ENCODE measurements at places on chromosomes 16 and 17.

- peak; percentile 85 for DNase-seq
These were observed 7.4 kb upstream of the FLYWCH1 start for GRCh38 chr16:2904100-2904921.

GRCh38 chr16:55821210-55821609, 11.7 kb downstream of the CES1 start:
- no peak for DNase-seq

DNA sequence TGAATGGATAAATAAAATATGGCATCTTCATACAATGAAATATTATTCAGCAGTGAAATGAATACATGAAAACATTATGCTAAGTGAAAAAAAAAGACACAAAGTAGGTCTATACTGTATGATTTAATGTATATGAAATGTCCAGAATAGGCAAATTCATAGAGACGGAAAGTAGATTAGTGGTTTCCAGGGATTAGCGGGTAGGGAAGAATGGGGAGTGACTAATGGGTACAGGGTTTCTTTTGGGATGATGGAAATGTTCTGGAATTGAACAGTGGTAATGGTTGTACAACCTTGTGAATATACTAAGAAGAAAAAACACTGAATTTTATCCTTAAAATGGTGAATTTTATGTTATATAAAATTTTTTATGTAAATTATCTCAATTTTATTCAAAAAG, 8.5 kb upstream of the MYCBPAP start:
- no peak for DNase-seq

DNA sequence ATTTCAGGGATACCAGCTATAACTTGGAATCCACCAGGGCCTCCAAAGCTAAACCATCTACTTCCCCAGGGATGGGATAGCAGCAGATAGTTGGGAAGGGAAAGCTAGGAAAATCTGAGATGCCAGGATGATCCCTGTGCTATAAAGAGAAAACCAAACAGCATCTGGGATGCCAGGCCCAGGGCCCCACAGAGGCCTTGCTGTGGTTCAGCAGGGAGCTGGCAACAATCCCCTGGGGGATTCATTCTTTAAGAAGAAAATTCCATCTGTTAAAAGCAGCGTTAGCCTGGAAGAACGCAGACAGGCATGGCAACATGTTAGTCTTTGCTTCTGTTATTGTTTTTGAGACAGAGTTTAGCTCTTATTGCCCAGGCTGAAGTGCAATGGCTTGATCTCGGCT, 16.6 kb downstream of the MYO18A start:
- no peak for DNase-seq

GRCh38 chr16:49464877-49465504, 91.4 kb downstream of the C16orf78 start:
- DNase-seq, result peak; percentile 63

GRCh38 chr16:4052801-4053293, 63.4 kb downstream of the ADCY9 start:
- no peak for DNase-seq

GRCh38 chr16:25546791-25547190, 145.0 kb upstream of the HS3ST4 start:
- DNase-seq, result no peak

GRCh38 chr16:61820398-61820797, 215.8 kb downstream of the CDH8 start:
- no peak for DNase-seq

GRCh38 chr17:49931416-49932137, 37.4 kb upstream of the DLX4 start:
- no peak for DNase-seq

- no peak for DNase-seq
These were observed 202.1 kb downstream of the SPECC1 start for GRCh38 chr17:20211246-20211645.

DNA sequence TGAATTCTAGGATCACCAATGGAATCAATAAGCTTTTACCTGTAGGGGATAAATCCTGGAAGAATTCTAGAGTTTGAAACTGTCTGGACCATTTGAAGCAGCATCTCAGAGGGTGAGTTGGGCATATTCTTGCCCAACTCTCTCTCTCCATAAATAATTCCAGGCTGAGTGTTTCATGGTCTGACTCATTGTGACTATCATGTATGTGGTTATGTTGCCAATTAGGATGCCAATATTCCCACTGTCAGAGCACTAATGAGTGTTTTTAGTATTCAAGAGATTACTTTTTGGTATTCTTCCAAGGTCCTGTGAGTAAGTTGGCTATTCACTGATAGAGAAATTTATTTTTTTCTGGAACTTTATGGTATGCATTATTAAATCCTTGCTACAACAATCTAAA, 456.9 kb downstream of the TOX3 start:
- DNase-seq, result no peak

- peak; percentile 77 for DNase-seq
These were observed 3.6 kb upstream of the MEOX1 start for GRCh38 chr17:43665084-43665936.

DNA sequence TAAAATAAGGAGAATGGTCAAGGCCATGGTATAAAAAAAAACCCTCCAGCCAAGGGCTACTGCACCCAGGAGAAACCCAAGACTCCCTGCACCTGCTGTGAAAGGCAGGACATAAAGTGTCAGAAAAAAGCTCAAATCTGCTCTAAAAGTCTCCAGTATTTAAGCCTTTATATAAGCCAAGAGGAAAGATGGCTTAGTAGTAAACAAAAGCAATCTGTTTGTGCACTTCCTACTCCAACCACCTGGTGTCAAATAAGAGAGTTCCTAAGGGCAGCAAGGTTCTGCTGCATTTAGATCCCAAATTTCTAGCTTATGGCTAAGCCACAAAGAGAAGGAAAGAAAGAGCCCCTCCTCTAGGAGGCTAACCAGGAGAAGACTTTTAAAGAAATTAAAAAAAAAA, 20.6 kb downstream of the ACSM1 start:
- DNase-seq, result no peak

- DNase-seq, result peak; percentile 89
These were observed 18.5 kb upstream of the ALDH3A1 start for GRCh38 chr17:19766421-19767270.

- DNase-seq, result peak; percentile 5
These were observed 14.9 kb upstream of the DDX19A start for GRCh38 chr16:70331588-70332358.

DNA sequence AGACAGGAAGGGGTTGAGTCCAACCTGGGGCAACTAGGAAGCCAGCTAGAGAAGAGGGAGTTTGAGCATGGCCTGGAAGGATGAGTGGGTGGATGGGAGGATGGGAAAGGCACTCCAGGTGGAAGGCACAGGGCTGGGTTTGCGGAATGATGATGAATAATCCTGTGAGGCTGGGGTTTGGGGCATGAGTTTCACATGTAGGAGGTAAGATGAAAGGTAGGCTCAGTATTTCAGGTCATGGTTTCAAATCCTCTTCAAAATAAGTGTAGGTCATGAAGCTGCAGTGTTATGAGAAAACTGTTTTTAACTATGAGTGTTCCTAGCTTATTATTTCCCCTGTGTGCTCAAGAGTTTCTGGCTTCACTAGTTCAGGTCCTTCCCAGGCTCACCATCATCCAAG, 130.3 kb downstream of the SKAP1 start:
- DNase-seq, result no peak

- no peak for DNase-seq
These were observed 3.1 kb upstream of the C16orf74 start for GRCh38 chr16:85753976-85754375.

- DNase-seq, result no peak
These were observed 27.1 kb downstream of the HNF1B start for GRCh38 chr17:37717627-37718323.

DNA sequence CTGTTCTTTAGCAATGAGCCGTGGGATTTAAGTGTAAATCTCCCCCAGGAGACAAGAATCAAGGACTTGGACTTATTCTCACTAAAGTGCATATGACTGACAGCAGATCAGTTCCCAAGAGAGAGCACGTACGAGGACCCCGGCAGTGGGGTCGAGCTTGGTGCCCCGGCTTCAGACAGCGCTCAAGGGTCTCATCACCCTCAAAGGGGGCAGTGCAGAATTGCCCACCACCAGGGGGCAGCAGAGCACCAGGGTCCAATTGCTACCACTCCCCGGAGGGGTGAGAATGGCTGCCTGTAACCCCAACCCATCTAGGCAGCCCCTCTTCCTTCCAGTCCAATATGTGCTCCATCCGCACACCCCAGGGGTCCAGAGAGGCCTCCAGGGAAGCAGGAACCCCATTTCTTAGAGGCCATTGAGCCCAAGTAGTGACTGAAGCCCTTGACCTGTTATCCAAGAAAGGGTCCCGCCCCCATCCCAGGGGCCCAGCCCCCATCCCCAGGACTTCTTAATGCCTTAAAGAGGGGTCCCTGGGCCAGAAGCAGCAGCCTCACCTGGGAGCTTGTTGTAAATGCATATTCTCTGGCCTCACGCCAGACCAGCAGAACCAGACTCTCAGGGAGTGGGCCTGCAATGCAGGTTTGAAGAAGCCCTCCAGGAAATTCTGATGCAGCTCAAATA, 86.1 kb downstream of the ZDHHC7 start:
- DNase-seq, result peak; percentile 54

DNA sequence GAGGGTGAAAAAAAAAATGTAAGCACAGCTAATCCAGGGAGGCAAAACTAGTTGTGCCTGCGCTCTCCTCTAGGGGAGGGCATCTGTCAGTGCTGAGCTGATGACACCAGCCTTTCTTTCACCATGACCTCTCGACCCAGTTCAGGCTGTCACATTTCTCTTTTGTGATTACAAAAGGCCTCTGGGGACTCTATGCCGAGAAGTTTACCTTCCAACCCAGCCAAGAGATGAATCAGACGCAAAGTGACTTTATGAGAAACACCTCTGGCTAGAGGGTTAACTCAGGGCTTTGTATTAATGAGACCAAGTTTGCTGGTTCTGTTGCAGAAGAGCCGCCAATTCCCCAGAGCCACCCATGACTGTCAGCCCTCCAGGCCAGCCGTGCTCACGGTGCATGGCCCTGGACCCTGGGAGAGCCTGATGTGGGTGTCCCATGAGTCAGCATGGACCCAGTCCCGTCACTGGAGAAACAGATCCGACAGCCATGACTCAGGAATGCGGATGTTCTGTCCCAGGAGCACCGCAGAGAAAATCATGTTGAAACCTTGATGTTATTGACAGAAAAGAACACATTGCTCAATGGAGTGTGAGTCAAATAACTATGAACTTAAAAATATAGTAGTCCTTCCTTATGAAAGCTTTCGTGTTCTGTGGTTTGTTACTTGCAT, 437.2 kb downstream of the HS3ST3B1 start:
- DNase-seq, result peak; percentile 26

GRCh38 chr17:77889135-77889505, 69.4 kb upstream of the TNRC6C start:
- DNase-seq, result no peak

DNA sequence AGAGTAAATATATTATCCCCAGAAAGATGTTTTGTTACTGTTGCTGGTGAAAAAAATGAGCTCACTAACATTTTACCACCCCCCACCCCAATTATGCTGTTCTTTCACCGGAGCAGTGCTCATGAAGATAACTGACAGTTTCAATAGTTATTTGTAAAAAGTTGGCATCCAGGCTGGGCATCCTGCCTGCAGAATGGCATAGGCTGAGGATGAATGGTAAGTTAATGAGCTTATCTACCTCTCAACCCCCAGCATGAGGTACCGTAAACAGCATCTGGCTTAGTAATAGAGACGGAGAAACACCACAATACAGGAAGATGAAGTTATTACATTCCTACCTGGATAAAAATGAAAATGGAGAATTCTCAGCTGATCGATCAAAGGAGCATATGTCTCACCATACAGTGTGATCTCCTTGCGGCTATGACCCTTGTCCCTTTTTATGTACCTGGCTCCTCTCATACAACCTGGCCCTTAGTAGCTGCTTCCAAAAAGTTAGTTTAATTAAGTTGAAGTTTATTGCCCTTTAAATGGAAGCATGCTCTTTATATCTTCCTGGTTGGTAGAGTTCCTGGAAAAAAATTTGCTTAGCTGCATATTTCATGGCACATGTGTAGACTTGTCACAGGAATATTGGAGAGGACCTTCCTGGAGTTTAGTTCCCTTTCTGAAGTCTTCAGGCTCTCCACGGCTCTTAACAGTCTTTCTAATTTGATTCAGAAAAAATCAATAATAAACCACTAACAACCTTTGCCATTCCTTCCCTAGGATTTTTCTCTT, 61.2 kb upstream of the MPHOSPH6 start:
- no peak for DNase-seq

GRCh38 chr17:53630115-53630514, 192.6 kb upstream of the KIF2B start:
- DNase-seq, result no peak

DNA sequence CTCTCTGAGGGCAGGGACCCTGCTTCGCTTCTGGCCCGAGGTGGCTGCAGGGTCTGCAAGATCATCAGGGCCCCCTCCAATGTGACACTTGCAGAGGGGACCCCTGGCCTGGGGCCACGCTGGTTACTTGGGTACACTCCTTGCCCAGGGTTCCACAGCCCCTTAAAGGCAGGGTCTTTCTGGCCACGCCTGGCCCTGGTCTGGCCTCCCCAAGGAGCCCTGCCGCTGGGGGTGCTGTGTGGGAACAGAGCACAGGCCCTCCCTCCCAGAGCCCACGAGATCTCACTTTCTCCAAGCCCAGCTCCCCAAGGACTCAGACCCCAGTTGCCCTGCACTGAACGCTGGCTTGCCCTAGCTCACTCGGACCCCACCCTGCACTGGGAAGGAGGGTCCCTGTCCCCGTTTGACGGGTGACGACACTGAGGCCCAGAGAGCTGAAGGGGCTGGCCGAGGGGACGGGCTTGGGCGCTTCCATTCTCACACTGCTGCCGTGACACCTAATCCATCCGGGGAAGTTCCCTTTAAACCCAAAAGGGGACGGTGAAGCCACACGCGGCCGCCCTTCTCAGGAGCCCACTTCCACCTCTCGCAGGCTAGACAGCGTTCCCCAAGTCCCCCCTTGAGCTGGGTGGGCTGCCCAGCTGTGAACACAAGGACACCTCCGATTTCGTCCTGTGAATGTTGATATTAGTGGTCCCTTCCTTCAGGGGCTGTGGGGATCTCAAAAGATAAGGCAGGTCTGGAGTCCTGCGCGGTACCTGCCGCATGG, 26.9 kb upstream of the OSGIN1 start:
- DNase-seq, result no peak

DNA sequence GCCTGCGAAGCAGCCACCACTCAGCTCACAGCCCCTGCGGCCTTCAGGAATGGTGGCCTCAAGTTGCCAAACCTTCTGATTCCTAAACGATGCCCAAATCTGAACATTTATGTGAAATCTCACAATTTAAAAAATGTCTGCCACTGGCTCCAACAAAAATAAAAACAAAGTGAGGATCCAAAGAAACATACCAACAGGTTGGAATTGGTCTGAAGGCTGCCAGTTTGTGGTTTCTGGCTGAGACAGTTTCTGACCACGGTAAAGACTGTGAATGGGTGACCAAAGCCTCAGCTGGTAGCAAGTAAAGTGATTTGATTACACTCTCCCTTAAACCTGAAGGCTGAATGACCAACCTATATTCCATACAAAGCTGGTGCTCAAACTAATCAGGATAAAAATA, 24.9 kb downstream of the LITAFD start:
- DNase-seq, result no peak

GRCh38 chr17:7203391-7203790, 16.2 kb downstream of the DLG4 start:
- no peak for DNase-seq

Data from nephron progenitor cell (in vitro differentiated cells).